Hippocampal formation (tissue), 2 donors: ENCODE measurements at places on chromosomes 12 and 14.

DNA sequence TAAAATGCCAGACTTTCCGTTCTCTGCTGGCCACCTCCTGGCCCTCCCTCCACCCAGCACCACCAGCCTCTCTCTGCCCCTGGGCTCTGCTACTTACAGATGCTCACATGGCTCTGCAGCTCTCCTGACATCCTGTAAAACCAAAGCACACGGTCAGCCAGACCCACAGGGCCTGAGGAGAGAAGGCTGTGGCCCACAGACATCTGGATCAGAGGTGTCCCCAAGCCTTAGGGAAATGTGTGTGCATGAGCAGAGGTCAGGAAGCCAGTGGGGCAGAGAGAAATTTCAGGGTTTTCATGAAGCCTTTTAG is 11.5 kb downstream of the KRT77 start:
- DNase-seq, result no peak

- DNase-seq, result peak; percentile 57
Measured at GRCh38 chr14:100537446-100538350, 49.5 kb downstream of the BEGAIN start.

DNA sequence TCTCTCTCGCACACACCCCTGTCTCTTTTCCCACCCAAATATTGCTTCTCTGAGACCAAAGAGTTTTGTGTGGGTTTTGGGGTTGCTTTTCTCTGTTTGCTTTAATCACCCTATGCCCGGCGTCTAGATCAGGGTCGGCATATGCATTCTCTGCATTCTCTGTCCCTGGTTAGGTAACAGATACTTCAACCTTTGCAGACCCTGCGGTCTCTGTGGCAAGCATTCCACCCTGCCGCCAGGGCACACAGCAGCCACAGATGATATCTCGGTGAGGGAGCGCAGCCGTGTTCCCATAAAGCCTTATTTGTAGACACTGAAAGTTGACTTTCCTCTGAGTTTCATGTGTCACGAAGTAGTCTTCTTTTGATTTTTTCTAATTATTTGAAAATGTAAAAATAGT is 110.4 kb upstream of the FZD10 start:
- no peak for DNase-seq

GRCh38 chr14:88901991-88902390 is 77.5 kb downstream of the TTC8 start:
- no peak for DNase-seq

DNA sequence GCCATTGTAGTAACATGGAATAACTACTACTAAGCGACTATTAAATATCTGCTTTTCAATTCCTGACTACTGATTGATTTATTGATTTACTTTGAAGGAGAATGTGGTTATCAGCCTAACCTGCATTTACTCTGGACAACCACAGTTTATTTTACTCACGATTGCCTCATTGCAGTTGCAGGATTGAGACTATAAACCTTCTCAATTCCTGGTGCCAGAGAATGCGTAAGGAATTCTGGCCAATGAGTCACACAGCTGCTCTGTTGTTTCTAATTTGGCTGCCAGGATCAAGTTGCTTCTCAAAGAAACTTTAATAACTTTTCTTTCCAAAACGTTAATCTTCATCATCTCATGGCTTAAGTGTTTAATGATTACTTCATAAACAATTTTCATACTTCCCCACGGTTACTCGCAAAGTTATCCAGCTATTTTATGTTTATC is 13.1 kb upstream of the TMTC1 start:
- no peak for DNase-seq

DNA sequence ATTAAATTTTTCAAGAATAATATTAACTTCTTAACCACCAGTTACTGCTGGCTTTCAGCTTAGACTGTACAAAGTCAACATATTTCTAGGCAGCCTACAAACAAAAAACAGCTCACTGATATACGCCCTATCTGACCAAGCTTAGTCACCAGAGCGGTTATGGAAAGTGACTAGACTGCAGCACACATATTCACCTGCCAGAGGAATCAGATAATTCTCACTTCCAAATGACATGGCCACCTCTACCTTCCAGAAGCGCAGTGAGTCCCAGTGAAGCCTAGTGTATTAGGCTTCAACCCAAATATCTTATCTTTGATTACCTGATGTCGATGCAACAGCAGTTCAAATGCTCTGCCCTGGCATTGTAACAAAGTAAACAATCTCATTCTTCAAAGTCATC is 8.5 kb downstream of the STXBP6 start:
- DNase-seq, result no peak

GRCh38 chr12:125070661-125071390 is 5.6 kb downstream of the AACS start:
- no peak for DNase-seq

DNA sequence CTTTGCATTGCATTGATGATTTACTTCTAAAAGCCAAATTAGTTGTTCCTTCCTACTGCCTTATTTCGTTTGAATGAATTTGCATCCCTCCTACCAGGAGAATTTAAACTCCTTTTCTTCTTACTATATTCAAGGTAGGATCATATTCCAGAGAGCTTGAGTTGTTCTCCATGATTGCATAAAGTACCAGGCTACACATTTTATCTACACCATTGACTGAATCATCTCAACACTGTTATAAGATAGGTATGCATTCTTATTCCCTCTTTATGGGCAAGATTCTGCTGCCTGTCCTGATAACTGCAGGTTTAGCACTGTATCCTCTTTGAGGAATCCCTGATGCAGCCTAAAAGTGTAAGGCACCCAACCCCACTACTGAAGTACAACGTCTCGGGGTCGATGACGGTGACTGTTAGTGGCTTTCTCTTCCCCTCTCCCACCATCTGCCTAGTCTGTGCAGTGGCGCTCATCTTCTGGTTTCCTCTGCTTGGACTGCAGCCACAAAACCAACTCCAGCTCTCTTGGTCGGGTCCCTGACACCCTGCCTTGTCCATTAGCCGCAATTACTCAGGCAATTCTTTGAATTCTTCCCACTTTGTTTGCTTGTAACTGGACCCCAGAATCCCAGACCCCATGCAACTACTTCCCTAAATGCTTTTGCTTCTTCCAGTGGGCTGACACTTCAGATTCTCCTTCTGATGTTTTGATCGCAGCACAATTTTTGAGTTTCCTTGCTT is 44.4 kb upstream of the STXBP6 start:
- no peak for DNase-seq

DNA sequence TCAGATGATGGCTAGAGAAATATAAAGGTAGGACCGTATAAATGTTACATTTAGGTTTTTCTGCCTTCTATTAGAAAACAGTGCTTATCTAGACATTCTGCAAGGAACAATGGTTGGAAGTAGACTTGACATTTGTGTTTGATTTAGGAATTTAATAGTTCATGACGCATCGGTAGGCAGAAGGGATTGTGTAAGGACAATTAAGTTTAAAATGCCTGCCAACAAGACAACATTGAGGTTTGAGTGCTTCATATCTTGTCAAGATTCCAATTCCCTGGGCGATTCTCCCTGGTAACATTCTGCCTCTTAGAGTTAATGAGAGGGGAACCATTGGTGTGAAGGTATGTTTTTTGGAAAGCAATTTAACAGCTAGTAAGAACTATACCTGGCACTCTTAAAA is 186.8 kb upstream of the RBM19 start:
- DNase-seq, result no peak

- no peak for DNase-seq
Measured at GRCh38 chr12:53195516-53196420, 11.3 kb downstream of the ITGB7 start.

- DNase-seq, result no peak
Measured at GRCh38 chr12:112978163-112979040, at the start of gene OAS2. OAS2 (plus strand) TSS chr12:112978519; CDS start chr12:112978609, 90 bp downstream.

GRCh38 chr14:82230748-82231147 is 697.1 kb upstream of the SEL1L start:
- DNase-seq, result no peak

DNA sequence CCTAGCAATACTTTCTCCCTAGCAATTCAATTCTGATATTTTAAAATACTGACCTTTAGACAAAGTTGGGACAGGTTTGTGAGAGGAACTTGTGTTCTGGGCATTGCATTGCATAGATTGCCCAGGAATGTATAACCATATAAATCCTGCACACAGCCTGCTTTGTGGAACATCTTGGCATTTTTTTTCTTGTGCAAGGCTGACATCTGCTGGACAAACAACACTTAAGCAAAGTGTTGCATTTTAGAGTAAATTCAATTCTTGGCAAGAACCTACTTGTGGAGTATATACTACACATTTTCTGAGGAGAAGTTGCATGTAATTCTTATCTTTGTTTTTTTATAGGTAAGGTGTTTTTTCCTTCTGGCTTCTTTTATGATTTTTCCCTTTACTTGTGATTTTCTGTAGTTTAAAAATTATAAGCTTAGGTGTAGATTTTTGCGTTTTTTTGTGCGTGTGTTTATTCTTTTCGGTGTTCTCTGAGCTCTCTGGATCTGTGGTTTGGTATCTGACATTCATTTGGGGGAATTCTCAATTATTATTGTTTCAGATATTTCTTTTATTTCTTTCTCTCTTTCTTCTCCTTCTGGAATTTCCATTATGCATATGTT is 26.4 kb downstream of the TESPA1 start:
- peak; percentile 55 for DNase-seq

- DNase-seq, result no peak
Measured at GRCh38 chr14:21978184-21978998, 304.8 kb upstream of the OR4E1 start.

DNA sequence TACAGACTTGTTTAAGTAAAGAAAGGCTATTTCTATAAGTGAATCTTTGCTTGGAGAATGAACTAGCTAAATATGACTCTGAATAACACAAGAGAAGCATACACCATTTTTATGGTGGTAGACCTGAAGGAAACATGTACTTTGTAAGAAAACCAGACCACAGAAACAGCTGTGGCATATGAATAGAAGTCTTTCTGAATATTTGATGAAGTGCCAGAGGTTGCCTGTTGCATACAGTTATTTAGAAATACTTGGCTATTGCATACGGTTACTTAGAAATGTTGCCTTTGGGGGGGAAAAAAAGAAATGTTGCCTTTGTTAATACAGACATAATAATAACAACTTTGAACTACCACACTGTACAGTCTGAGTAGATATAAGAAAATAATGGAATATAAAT is 16.8 kb upstream of the LEMD3 start:
- no peak for DNase-seq

- no peak for DNase-seq
Measured at GRCh38 chr12:131773582-131774221, 54.5 kb upstream of the MMP17 start.

- DNase-seq, result no peak
Measured at GRCh38 chr12:56425193-56425592, 24.0 kb downstream of the TIMELESS start.

DNA sequence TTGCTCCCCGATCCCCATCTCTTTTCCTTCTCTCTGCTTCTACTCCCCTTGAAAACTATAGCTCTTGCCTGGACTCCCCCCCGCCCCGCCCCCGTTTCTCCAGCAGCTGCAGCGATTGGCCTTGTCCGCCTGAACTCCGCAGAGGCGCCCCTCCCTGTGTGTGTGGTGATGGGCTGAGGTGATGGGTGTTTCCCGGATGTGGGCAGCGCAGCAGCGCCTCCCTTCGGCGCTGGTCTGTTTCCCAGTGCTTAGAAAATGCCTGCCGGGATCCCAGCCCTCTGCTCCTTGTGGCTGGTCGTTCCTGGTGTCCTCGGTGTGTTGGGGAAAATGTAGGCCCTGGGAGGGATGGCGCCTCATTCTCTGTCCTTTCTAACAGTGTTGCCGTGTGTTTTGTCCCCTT is 43.3 kb downstream of the GALNT8 start:
- no peak for DNase-seq

GRCh38 chr14:103247169-103247606 is 86.8 kb upstream of the EIF5 start:
- no peak for DNase-seq

DNA sequence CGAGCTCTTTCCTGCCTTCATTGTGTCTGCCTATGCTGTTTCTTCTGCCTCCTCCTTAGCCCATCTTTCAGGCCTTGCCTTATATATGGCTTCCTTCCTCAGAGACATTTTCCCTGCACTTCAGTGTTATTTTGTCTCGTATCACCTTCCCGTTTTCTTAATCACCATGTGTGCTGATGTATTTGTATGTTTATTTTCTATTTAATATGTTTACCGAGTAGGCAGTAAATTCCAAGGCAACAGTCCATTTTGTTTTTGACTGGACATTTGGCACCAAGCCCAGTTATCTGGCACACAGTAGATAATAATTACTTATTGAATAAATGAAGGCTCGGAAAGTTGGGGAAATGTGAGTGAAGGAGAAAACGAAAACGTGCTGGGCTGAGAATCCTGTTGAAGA is 4.6 kb upstream of the POU6F1 start:
- no peak for DNase-seq

GRCh38 chr12:72241552-72241951 is 30.6 kb upstream of the TRHDE start:
- DNase-seq, result no peak

- no peak for DNase-seq
Measured at GRCh38 chr12:100544165-100544564, 29.3 kb upstream of the GAS2L3 start.

GRCh38 chr12:57577981-57578758 is 12.8 kb upstream of the PIP4K2C start:
- DNase-seq, result no peak

- DNase-seq, result no peak
Measured at GRCh38 chr12:101277443-101277842, 2.5 kb upstream of the UTP20 start.

DNA sequence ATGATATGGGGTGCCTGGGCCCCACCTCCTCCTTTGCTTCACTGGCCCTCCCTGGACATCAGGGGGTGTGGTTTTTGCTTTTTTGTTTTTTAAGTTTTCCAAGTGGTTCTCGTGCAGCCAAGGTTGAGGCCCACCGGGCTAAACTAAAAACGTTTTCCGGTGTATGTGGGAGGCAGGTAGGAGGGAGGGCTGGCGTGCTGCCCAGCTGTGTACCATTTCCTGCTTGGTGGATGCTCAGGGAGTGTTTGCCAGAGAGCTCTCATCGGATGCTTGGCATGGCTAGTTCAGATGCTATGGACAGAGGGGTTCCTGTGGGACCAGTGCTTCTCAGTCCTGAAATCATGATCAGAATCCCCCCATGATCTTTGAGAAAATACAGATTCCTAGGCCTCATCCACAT is 246.4 kb downstream of the CACNA1C start:
- no peak for DNase-seq

DNA sequence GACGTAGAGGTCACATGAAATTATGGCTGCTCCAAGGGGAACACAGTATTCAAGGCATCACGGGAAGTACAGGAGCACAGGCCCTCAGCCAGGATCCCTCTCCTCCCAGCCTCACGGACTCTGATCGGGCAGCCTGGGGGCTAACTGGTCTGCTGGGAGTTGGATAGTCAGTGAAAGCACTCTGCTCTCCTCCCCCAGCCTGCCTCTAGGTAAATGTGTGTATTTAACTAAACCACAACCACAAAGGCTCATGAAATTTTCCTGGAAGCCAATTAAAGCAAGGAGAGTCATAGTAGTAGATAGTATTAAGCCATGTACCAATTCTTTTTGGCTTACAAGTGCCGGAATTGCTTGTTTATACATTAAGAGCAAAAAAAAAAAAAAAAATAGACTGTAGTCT is 254.3 kb downstream of the MSRB3 start:
- DNase-seq, result no peak

GRCh38 chr14:69079188-69079742 is 73.7 kb downstream of the DCAF5 start:
- no peak for DNase-seq
